ENCODE measurements at places on chromosomes 2 and 18.

GRCh38 chr18:23188068-23188760 lies 52.9 kb downstream of the CABLES1 start:
- no peak for DNase-seq

- no peak for DNase-seq
Observed at GRCh38 chr18:35927430-35927829, 45.0 kb upstream of the RMP24 start.

- DNase-seq = no peak
Observed at GRCh38 chr18:3400567-3401296, 49.2 kb upstream of the TGIF1 start.

DNA sequence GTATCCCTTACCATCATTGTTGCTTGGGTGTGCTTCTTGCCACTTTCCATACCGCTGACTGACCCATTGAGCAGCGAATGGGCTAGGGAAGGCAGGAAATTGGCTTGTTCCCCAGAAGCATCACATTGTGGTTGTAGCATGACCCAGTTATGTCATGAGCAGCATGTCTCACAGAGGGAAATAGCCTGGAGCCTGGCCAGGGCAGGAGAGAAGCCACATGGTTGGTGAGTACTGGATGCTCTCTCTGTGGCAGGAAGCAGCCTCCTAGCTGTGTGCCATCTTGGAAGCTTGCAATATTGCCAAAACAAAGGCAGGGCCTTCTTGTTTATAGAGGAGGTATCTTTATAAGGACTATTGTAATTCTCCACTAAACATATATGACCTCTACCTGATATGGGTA lies 482.6 kb downstream of the PIK3C3 start:
- no peak for DNase-seq

GRCh38 chr2:97645112-97645694 lies 659 bp upstream of the COX5B start:
- DNase-seq = no peak

DNA sequence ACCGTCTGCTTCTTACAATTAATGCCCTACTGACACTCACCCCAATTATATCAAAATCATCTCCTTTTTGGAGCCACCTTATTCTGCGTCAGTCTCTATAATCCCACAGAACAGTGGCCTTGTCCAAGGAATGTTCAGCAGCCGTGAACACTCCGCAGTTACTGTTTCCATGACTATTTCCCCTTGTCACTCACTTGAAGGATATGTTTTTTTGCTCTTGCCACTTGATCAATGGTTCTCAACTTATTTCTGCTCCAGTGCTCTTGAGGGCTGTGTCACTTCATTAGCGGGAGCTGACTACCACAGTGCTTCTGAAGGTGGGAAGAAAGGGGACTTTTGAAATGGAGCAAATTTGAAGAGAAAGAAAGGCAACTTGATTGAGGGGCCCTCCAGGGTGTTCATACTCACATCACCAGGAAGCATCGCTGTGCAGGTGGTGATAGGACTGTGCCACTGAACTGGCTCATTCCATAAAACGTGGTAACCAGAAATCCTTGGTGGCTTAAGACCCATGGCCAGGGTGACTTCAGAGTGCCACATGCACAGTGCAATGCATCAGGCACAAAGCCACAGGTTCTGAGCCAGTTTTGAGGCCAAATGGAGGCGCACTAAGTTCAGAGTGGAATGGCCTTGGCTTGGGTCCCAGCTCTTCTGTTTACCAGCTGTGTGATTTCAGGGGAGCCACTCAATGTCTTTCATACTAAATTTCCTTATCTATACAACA lies 320.6 kb upstream of the RAB12 start:
- no peak for DNase-seq

DNA sequence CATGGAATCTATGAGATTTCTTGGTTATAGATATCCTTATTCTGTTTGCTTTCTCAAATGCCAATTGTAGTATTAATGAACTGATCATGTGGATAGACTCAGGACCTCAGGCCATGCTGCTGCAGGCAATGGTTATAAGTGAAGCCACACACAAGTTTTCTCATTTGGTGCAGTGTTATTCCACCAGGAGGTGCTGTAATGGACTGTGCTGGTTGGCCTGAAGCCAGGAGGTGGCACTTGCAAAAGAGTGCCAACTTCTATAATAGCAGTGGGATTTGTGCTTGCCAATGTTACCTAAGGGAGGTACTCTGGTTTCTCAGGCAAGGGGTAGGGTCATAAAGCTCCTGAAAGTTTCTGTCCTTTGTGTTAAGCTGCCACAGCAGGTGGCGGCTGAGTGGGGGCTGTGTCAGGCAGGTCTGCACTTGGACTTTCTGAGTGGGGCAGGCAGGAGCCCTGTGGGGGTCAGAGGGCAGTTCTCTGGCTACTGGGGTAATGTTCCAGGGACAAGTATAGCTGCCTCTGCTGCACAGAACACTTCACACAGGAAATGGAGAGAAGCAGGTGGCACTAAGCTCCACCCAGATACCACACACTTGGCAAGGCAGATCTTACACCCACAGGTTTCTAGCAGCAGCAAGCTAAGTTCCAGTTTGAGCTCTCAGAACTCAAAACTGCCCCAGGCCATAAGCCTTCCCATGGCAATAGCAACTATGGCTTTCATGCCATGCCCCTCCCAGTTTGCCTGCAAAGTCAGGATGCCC lies 352.6 kb upstream of the CWC22 start:
- DNase-seq = no peak

DNA sequence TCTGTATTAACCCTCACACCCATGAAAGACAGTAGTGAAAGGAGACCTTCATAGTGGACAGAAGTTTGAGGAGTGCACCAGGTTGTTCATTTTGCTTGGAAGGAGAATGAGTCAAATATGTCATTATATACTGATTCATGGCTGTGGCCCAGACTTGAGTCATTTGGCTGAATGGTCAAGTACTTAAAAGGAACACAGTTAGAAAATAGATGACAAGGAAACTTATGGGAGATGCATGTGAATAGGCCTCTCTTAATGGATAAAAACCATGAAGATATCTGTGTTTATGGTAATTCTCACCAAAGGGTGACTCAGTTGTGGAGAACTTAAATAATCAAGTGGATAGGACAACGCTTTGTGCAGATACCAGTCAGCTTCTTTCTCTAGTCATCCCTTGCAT lies 524.7 kb upstream of the CNTNAP5 start:
- DNase-seq = no peak

DNA sequence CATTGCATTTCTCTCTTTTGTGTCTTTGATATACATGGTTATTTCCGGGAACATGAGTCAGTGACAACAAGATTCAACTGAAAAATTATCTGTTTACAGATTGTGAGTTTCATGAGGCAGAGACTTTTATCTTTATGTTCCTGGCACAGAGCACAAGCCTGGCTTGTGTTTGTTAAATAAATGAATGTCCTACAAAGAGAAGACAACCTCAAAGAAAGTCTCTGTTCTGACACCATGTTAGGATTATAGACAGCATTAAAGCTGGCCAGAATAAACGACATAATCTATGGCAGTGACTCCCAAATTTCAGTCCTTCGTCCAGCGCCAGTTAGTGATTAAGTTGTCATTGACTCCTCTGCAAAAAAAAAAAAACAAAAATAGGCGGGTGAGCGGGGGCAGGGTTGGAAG lies 97.4 kb upstream of the DNAJC10 start:
- DNase-seq = no peak

DNA sequence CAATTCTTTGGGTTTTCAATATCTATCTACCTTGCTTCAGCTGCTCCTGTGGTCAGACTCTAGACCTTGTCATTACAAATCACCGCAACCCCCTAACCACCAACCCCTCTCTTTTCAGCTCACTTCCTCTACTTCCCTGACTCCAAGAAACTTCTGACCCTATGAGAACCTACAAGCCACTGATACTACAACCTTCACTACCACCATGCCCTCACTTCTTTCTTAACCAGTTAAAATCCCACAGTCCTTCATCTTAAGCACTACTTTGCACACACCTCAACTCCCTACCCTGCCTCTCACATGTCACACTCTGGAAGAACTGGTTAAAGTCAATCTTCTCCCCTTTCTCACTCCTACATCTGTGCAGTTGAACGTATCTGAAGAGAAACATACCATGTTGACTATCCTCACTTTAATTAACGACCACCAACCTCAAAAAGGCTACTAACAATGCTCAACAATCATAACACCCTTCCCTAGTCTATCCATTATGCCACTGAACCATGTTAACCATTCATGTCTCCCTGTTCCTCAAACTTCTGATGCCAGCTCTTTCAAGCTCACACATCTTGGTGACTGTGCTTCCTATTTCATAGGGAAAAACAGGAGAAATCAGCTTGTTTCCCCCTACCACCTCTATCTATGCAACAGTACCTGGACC lies 12.6 kb downstream of the EIF2AK3 start:
- DNase-seq = no peak

- DNase-seq = no peak
Observed at GRCh38 chr2:14072338-14072737, 560.2 kb upstream of the LRATD1 start.

DNA sequence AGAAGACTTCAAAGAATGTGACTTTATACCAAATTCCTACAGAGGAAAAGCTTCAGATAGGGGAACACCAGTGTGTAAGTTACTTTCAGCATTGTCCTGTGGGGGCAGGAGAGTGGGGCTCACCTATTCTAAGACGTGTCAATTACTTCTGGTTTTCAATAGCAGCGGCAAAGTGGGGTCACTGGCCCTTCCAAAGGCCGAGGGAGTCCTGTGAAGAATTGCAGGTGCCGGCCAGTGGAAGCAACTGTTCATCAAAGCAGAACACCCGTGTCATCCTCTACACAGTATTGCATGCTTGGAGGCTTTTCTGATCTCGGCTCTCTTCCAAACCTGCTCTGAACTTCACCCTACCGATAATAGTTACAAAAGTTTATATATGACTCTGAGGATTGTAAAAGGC lies 1176.5 kb upstream of the TMEFF2 start:
- no peak for DNase-seq

Measured in activated CD4-positive, alpha-beta T cell treated with anti-CD3 and anti-CD28 coated beads, Interleukin-2, amount 50 U/mL, for 24 hours (primary cell).